Fibroblast of pulmonary artery (primary cell): ENCODE measurements at places on chromosomes 13 and 19.

GRCh38 chr19:1189419-1189818 lies 15.4 kb upstream of the SBNO2 start:
- DNase-seq = no peak

DNA sequence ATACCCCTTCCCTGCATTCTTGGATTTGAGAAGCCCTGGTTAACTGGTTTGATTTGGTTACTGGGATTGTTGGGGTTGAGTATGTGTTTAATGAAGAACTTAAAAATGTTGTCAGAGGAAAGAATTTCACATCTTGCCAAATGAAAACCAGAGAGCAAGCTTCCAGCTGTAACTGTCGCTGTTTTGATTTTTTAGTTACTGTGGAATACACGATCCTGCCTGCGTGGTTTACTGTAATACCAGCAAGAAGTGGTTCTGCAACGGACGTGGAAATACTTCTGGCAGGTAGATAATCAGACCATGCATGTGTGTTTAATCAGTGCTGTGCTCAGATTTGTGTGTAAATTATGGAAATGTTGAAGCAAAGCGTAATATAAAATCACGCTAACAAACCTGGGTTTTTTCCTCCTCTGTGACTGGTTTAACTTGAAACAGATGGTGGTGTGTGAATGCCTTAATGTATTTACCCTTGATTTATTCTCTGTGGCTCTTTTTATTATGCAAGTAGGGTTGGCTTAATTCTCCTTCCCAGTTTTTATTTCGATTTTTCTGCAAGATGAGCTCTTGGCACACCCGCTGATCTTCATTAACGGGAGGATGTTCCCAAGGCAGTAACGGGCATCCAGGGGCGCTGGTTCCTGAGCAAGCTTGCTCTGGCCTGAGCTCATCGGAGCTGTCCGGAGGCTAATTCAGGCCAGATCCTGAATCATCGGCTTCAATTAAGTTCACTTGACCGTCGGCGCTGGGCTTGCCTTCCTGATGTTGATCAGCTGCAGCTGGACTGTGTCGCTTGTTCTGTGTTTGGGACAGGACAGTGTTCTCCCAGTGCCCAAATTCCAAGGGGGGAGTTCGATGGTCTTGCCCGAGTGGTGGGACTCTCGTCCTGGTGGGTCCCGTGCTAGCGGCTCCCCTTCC lies 16.0 kb downstream of the UPF1 start:
- peak; percentile 18 for DNase-seq

DNA sequence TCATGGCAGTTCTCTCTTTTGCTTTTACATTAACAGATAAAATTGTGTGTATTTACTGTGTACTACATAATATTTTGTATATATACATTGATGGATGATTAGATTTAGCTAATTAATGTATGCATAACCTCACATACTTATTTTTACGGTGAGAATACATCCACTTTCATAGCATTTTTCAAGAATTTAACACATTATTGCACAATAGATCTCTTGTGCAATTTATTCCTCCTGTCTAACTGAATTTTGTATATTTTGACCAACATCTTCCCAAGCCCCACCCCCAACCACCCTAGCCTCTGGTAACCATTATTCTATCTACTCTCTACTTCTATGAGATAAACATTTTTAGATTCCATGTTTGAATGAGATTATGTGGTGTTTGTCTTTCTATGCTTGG lies 194.7 kb downstream of the RBM26 start:
- DNase-seq = no peak

GRCh38 chr13:97574926-97575325 lies 141.0 kb downstream of the RAP2A start:
- peak; percentile 64 for DNase-seq

DNA sequence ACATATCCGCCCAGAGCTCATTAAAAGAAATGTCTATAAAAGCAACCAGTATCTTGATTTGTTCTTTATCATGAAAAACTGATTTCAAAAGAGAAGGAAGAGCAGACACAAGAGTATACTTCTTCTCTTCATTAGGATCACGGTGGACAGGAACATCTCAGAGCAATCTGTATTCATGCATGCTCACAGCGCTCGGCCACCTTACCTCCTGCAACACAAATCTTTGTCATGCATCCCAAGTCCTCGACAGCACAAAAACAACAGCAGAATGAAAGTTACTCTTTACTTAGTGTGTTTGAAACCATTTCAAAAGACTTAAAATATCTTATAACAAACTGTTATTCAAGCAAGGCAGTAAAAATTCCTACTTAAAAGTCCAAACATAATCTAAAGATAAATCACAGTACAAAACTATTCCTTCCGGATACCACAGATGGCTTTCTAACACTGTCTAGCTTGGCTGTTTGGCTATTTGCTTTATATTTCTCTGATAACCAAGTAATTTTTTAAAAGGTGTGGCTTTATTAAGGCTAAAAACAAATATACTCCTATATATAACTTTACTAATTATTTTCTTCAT lies 174.5 kb downstream of the TBC1D4 start:
- no peak for DNase-seq

- DNase-seq = no peak
Measured at GRCh38 chr13:20749377-20749776, 24.4 kb downstream of the EEF1AKMT1 start.

GRCh38 chr13:40069173-40070044 lies 413.9 kb downstream of the COG6 start:
- DNase-seq = peak; percentile 88

DNA sequence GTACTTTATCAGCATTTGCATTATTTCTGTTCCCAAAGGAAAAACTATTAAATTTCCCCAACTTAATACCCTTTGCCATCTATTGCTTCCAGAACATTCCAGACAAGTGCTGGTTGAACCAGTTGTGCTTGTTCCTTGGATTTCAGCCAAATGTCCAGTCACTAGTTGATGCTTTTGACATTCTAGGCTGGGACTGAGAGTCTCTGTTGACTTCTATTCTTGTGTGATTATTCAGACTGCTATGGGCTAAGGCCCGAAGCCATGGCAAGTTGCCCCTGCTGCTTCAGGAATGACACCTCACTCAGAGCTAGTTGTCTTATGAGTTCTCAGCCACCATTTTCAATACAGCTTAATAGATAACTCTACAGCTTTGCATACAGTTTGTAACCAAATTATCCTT lies 458.1 kb upstream of the ARGLU1 start:
- peak; percentile 20 for DNase-seq

- DNase-seq = no peak
Measured at GRCh38 chr19:49469828-49470614, 4.0 kb upstream of the FLT3LG start.

GRCh38 chr19:7852851-7853769 lies 21.1 kb downstream of the PRR36 start:
- DNase-seq = peak; percentile 60

GRCh38 chr19:36876993-36877938 lies 26.6 kb downstream of the ZNF345 start:
- no peak for DNase-seq

- peak; percentile 11 for DNase-seq
Measured at GRCh38 chr19:43895727-43896308, 39.3 kb downstream of the ZNF45 start.

GRCh38 chr19:16896146-16897028 lies 7.6 kb downstream of the F2RL3 start:
- no peak for DNase-seq

DNA sequence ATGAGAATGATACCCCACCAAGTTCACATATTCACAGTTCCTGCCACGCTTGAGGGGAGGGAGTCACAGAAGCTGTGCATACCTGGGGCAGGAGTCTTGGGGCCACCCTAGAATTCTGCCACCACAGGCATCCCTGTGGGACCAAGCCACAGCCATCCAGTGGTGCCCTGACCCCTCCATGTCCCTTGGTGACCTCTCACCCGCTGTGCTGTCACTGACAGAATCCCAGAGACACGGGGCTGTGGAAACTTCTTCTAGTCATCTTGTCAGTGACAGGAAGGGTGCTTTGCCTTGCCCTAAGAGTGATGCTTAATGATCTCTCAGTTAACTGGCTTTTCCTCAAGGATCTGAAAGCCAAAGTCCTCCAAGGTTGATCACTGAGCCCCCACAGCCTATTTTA lies 58.4 kb upstream of the UQCRFS1 start:
- DNase-seq = no peak

DNA sequence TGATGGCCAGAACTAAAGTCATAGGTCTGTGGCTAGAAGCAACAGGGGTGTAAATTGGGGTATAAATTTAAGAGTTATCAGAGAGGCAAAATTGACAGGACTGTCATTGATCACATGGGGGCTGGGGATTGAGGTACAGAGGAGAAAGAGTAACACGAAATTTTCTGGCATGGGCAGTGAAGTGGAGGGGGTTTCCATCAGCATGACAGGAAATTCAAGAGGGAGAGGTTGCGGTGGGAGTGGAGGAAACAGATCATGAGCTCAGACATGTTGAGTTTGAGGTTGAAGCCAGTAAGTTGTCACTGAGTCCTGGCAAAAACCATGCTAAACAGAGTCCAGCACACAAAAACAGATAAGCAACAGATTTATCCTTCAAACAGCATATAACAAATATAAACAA lies 192.1 kb upstream of the TSC22D1 start:
- DNase-seq = peak; percentile 54
